ENCODE measurements at places on chromosomes 11 and 22.

- DNase-seq: no peak
Observed at GRCh38 chr11:59261150-59261549, 48.4 kb upstream of the MPEG1 start.

DNA sequence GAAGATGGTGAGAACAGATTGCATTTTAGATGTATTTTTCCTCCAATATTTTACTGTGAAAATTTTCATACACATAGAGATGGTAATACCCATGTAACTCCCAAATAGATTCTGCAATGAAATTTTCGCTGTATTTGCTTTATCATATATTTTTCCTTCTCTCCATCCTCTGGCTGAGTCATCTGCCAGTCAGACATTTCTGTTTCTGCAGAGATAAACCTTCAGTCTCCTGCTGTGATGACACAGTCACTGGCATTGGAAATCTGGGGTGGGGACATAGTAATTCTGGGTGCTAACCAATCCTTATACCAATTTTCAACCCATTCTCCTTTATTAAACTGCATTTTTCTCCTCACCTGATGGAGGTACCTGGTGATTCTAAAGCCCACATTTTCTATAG, 33.7 kb downstream of the SVIP start:
- DNase-seq: no peak

GRCh38 chr11:95544095-95544856, 245.3 kb downstream of the FAM76B start:
- DNase-seq: no peak

- no peak for DNase-seq
Observed at GRCh38 chr11:62122076-62122475, 1.7 kb upstream of the INCENP start.

DNA sequence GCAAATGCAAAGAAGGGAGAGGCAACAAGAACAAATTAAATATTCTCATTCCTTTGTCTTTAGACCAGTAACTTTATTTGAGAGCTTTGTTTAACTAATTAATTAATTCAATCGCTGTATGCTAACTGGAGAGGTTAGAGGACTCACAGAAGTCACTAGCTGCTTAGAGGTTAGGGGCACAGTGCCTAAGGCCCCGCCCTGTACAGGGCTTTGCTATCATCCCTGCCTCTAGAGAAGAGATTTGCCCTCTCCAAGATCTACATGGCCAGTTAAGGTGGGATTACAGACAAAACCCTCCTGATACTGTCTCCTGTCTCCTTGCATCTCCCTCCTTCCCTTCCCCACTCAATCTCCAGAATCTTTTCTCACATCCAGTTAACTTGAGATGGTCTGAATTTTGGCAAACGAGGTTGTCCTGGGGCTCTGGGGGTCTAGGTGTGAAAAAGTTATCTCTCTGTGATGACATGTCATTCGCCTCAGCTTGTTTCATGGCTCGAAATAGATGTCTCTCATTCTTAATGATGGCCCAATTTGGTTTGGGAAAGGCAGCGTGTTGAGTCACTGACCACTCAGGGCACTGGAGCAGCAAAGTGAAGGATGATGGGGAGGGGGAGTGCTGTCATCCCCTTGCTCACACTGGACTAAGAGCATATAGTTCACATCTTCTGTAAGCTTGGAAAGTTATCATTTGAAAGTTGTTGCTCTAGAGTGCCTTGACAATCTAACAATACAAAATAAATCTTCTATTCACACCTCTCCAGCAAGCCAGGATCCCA, 190.9 kb downstream of the KIRREL3 start:
- no peak for DNase-seq
